ENCODE measurements at places on chromosomes 16 and 17. TPM values are rescaled to one million over a fixed set of nuclear protein-coding genes. Genes with fewer than 3 reads are reported as not detected.

DNA sequence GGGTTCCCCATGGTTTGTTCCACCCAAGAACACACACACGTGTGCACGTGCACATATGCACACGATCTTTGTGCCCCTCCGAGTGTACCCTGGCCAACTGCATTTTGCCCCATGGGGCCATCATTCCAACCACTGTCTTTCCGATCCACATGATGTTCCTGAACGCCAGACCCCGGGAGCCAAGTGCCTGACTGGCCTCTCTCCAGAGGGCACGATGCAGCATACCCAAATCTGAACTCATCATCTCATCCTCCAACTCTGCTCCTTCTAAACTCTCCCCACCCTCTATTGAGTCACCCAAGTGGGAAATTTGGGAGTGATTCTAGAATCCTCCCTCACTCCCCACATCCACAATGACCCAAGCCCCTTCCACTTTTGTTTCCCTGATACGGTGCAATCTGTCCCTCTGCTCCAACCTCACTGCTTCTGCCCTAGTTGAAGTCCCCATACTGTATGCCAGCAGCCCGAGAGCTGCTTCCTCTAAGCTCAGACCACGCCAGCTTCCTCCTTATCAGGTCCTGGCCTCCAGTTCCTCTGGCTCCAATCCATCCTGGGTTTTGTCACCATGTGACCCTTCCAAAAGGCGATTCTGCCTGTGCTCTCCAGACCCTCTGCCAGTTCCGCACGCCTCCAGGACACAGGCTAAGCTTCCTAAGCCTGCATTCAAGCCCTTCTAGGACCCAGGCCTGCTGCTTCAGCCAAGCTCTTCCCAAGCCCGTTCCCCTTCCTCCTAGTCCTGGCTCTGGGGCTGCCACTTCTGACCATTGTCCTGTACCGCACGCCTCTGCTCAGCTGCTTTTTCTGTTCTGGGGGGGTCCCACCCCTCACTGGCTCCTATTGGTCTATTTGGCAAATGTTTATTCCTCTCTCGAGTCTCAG is 10.1 kb upstream of the TMEM208 start:
- no peak for DNase-seq

DNA sequence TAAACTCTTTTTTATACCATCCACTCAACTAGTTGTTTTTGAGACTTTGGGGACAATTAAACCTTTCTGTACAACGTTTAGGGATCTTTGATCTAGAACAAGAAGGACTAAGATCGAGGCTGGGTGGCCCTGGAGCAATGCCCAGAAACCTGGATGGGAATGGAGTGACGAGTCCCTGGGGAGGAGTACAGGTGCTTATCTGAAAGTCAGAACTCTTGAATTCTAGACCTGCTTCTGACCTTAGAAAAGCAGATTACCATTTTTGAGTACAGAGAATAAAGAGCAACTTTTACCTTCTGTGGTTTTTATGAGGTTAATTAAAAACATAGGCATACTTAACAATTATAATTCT is 17.8 kb downstream of the UBE2Z start:
- DNase-seq: no peak

- DNase-seq: no peak
These were observed 92.3 kb downstream of the METRNL start for GRCh38 chr17:83171661-83172060.

DNA sequence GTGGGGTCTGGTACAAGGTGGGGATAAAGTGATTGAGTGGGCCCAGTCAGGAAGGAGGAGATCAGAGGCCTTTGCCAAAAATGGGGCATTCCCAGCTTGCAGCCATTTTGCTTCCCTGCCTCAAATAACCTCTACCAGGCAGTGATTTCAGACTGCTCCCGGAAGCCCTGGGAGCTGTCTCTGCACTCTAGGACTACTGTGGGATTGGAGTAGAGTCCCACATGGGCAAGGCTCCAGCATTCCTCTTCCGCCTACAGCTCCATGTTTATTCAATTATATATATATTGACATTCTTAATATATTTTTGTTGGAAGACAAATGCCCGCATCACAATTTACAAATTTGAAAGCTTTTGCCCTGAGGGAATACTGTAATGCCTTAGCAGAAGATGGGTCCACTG is 13.5 kb downstream of the SUPT6H start:
- DNase-seq: no peak

GRCh38 chr17:40322358-40323315 is 13.7 kb downstream of the RARA start:
- peak; percentile 84 for DNase-seq

- DNase-seq: no peak
These were observed 20.3 kb downstream of the MSI2 start for GRCh38 chr17:57276621-57277020.

The EMP2 gene
- total RNA-seq: 12.8 TPM

The TBC1D3 gene
- total RNA-seq: not detected

The HOXB7 gene
- 1.2 TPM for total RNA-seq

The AURKB gene
- total RNA-seq: not detected

The ALOX15B gene
- not detected for total RNA-seq
